ENCODE measurements at places on chromosomes 2 and 18.

GRCh38 chr18:50704357-50704940 is 115.4 kb downstream of the MRO start:
- DNase-seq = no peak

- DNase-seq = no peak
Measured at GRCh38 chr18:42736074-42736473, 379.4 kb downstream of the RIT2 start.

GRCh38 chr2:54422072-54422581 is 34.0 kb upstream of the SPTBN1 start:
- no peak for DNase-seq

DNA sequence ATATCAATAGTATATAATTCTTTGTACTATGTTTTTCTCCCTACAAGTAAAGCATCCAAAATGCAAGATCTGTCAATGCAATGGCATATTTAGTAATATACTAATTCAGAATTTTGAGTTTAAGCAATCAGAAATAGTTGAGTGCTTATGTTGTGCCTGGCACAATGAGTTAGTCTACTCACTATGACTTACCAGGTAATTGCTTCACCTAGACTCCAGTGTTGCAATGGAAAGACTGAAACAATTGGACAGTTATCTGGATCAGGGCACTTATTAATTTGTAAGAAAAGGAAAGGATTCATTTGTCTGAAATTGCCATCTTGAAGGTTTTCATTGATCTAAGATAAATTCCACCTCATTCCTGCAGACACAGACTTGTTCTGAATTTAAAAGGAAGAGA is 97.6 kb upstream of the TCF4 start:
- no peak for DNase-seq

GRCh38 chr2:145530653-145531052 is 1010.7 kb upstream of the ZEB2 start:
- no peak for DNase-seq

GRCh38 chr2:212939777-212940531 is 211.5 kb downstream of the IKZF2 start:
- no peak for DNase-seq

- DNase-seq = no peak
Measured at GRCh38 chr2:110675679-110676078, 2.2 kb downstream of the BUB1 start.

- no peak for DNase-seq
Measured at GRCh38 chr2:240589850-240590525, 3.5 kb downstream of the CAPN10 start.

- peak; percentile 73 for DNase-seq
Measured at GRCh38 chr2:225103737-225104141, 61.5 kb upstream of the DOCK10 start.

DNA sequence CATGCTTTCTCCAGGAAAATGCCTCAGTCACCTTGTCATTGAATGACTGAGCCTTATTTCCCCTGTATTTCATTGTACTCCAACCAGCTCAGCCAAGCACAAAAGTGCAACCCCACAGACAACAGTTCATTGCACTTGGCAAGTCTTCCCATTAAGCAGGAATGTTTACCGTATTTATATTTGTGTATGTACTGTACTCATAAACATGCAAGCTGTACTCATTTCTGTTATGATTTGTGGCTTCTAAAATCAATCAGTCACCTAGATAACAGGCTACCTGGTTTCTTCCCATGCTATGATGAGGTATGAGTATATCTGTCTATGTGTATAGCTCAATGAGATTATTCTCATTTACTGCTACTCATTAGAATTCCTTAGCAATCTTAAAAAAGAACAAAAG is 505.5 kb upstream of the FAM98A start:
- DNase-seq = peak; percentile 23

DNA sequence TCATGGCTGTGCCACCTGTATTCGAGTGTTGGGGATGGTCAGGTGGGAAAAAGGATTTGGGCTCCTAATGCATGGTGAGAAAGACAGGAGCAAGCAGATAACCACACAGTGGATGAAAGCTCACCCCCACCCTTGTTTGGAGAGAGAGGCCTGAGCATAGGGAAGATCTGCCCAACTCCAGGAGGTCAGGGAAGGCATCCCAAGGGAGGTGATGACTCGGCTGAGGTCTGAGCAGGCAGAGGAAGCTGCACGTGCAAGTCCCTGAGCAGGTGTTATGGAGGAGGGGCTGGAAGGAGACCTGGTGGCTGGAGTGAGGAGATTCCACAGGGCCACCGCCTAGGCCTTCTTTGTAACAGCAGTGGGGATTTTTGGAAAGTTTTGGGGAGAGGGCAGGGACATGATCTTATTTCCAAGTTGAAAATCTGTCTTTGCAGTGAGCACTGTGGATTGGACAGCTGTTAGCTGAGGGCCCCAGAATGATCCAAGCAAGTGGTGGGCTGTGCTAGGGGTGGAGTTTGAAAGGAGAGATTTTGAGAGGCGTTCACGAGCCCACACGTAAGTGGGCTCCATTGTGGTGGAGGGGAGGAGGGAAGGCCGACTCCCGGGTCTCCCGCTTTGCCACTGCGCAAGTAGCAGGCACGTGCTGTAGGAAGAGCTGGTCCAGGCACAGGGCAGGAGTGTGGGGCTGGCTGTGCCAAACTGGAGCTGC is 228.5 kb downstream of the GLI2 start:
- DNase-seq = peak; percentile 60
